BJ (cell line): ENCODE measurements at places on chromosomes 1 and 21. TPM values are rescaled to one million over a fixed set of nuclear protein-coding genes. Genes with fewer than 3 reads are reported as not detected.

AMY2A gene
- polyA plus RNA-seq: not detected in 2 replicates

TRIM67 gene
- polyA plus RNA-seq: 0.01 and 0.02 TPM in 2 replicates

HSPB7 gene
- 32.5 and 66.6 TPM in 2 replicates for polyA plus RNA-seq

PCAT6 gene
- 3.2 and 3.3 TPM in 2 replicates for polyA plus RNA-seq

IFNGR2 gene
- 107 and 114 TPM in 2 replicates for polyA plus RNA-seq

LHX8 gene
- polyA plus RNA-seq: 0.05 and 0.06 TPM in 2 replicates

DNAH14 gene
- polyA plus RNA-seq: 1.6 and 4.1 TPM in 2 replicates

GBP5 gene
- polyA plus RNA-seq: not detected in 2 replicates

RGS1 gene
- not detected in 2 replicates for polyA plus RNA-seq

PBX1 gene
- 46.1 and 46.4 TPM in 2 replicates for polyA plus RNA-seq

ITLN2 gene
- not detected in 2 replicates for polyA plus RNA-seq

IPO13 gene
- polyA plus RNA-seq: 13.4 and 24.8 TPM in 2 replicates

PARS2 gene
- polyA plus RNA-seq: 3.7 and 3.9 TPM in 2 replicates

WLS gene
- polyA plus RNA-seq: 28.4 and 34.9 TPM in 2 replicates

HS2ST1 gene
- 5.3 and 13.3 TPM in 2 replicates for polyA plus RNA-seq

SRSF11 gene
- 208 and 229 TPM in 2 replicates for polyA plus RNA-seq

AMPD1 gene
- not detected in 2 replicates for polyA plus RNA-seq

CACNA1S gene
- not detected in 2 replicates for polyA plus RNA-seq

NBPF12 gene
- polyA plus RNA-seq: 5.3 and 5.5 TPM in 2 replicates

S100B gene
- polyA plus RNA-seq: not detected in 2 replicates

STIL gene
- 6.3 and 10.0 TPM in 2 replicates for polyA plus RNA-seq

OPRD1 gene
- not detected in 2 replicates for polyA plus RNA-seq

SH2D2A gene
- 0.17 TPM in 1 of 2 replicates, not detected in the other for polyA plus RNA-seq

FMN2 gene
- polyA plus RNA-seq: 14.6 and 29.1 TPM in 2 replicates

TMCO2 gene
- polyA plus RNA-seq: not detected in 2 replicates

TCHH gene
- not detected in 2 replicates for polyA plus RNA-seq

PRKAA2 gene
- polyA plus RNA-seq: 0.70 and 1.6 TPM in 2 replicates

FCGR3A gene
- polyA plus RNA-seq: not detected in 2 replicates

TMEM82 gene
- polyA plus RNA-seq: not detected in 2 replicates

UBE2U gene
- not detected in 2 replicates for polyA plus RNA-seq

C1orf141 gene
- not detected in 2 replicates for polyA plus RNA-seq

CORT gene
- polyA plus RNA-seq: 0.12 TPM in 1 of 2 replicates, not detected in the other

TRIM63 gene
- not detected in 2 replicates for polyA plus RNA-seq

ASPM gene
- polyA plus RNA-seq: 4.6 and 9.4 TPM in 2 replicates

CYP4X1 gene
- polyA plus RNA-seq: not detected in 2 replicates

SASS6 gene
- 0.72 and 1.6 TPM in 2 replicates for polyA plus RNA-seq

NBPF6 gene
- not detected in 2 replicates for polyA plus RNA-seq

FCAMR gene
- polyA plus RNA-seq: not detected in 2 replicates

BTBD19 gene
- polyA plus RNA-seq: 18.0 and 25.7 TPM in 2 replicates

PCSK9 gene
- polyA plus RNA-seq: 0.07 and 0.11 TPM in 2 replicates
